Mesenteric fat pad (tissue), 1 donor: ENCODE measurements at places on chromosomes 13 and 19. TPM values are rescaled to one million over a fixed set of nuclear protein-coding genes. Genes with fewer than 3 reads are reported as not detected.

The MEIOSIN gene
- total RNA-seq = not detected

The LMTK3 gene
- 0.45 TPM for total RNA-seq

The MBD3L2 gene
- not detected for total RNA-seq

The ZNF154 gene
- total RNA-seq = 4.8 TPM

The ZNF626 gene
- 8.7 TPM for total RNA-seq

The GFY gene
- not detected for total RNA-seq

The CGB5 gene
- total RNA-seq = not detected

The PNKP gene
- total RNA-seq = 57.6 TPM

The FBXO27 gene
- 21.7 TPM for total RNA-seq

The SLC46A3 gene
- 17.9 TPM for total RNA-seq

The SERP2 gene
- 3.0 TPM for total RNA-seq

The RASAL3 gene
- 4.1 TPM for total RNA-seq

The LIPE gene
- total RNA-seq = 1,893 TPM

The AMER2 gene
- total RNA-seq = 0.03 TPM

The ACP7 gene
- not detected for total RNA-seq

The THSD8 gene
- 2.1 TPM for total RNA-seq
